ENCODE measurements at places on chromosomes 4 and X.

GRCh38 chrX:154308108-154308946 is 12.7 kb downstream of the TKTL1 start:
- no peak for DNase-seq

DNA sequence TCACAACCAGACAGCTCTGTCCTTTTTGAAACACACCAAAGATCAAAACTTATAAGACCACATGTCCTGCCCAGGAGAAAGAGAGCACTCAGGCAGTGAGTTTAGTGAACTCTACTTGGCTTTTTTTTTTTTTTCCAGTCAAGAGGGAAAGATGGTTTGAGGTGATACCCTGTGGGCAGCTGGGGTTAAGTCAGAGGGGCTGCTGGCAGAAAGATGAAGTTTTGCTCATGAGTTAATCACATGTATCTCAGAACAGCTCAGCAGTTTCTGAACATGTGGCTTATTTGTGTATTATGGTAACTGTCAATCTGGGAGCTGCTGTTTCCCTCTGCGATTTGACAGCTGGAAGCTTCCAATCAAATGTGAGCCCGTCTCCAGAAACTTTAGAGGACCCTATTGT is 56.4 kb upstream of the MAP3K15 start:
- DNase-seq, result no peak

- DNase-seq, result no peak
Measured at GRCh38 chr4:83241132-83241531, 43.5 kb downstream of the COQ2 start.

DNA sequence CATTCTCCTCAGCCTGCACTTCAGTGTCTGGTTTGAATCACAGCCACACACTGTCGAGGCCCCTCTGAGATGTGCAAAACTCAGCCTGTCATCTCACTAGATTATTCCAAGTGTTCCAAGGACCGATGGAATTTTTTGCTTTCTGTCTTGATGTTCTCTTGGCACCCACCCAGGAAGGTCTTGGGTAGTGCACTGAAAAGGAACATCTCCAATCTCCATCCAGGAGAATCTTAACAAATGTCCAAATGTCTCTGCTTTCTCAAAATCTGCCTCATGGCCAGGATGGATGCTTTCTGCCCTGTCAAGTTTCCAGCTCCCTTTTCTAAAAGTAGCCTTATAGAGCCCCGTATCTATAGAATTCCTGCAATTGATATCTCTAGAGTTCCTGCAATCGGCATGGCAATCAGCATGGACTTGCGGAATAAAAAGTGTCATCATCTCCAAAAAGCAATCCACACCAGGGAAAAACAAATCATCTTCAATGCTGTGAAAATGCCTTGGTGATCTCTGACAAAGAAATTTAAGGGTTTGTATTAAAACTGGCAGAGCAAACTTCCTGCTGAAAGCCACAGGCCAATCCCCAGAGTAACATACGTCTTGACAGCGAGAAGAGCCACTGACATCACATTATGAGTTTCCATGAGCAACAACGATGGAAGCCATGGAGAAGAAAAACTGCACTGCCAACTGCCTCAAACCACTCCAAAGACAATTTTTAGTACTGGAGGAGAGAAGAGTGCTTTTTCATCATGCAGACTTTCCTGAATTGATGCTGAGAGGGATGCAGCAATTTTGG is 215.3 kb upstream of the FAM9B start:
- DNase-seq, result no peak

GRCh38 chr4:164700471-164700870 is 53.5 kb upstream of the SMIM31 start:
- no peak for DNase-seq

- no peak for DNase-seq
Measured at GRCh38 chrX:66889418-66889817, 250.5 kb upstream of the EDA2R start.

GRCh38 chrX:13669246-13669737 is 16.4 kb downstream of the TCEANC start:
- DNase-seq, result no peak

- DNase-seq, result no peak
Measured at GRCh38 chr4:47827343-47828047, 10.4 kb downstream of the CORIN start.

- no peak for DNase-seq
Measured at GRCh38 chr4:148453833-148454232, 11.6 kb upstream of the NR3C2 start.

GRCh38 chr4:40482985-40483647 is 146.5 kb downstream of the RBM47 start:
- DNase-seq, result no peak

DNA sequence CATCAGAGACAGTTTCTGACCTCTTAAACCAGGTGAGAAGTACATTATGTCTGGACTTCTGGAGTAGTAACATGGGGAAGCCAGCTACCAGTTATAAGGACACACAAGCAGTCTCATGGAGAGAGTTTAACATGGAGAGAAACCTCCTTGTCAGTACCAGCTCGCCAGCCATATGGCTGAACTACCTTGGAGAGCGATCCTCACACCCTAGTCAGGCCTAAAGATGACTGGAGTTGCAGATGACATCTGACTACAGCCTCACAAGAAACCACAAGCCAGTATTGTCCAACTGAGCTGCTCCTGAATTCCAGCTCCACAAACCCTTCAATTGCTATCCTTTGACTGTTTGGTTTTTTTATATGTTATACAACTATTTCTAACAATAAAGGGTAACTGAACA is 49.8 kb downstream of the PDHA2 start:
- no peak for DNase-seq

DNA sequence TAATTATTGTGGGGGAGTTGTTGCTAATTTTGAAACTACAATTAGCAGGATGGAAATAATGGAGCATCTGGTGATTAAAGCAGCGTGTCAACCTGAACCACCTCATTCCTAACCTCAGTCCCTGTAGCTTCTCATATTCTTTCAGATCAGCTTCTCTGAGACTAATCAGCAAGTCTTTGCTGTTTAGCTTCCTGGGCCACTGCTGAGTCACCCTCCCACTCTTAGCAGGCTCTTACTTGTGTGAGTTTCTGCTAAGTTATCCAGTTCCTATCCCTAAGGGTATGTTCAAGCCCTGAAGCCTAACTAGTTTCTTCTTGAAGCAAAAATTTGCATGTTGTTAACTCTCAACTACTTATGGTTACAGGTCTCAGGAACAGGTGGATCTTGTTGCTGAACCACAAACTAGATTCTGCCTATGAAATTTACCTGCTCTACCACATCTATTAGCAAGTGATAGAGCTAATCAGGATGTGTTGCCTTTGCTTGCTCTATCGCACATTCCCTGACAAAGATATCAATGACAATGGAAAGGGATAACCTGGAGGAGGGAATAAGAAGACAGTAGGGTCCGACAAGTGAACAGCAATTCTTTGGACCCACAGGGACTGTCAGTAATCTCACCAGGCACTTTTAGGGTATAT is 134.2 kb downstream of the EIF4E start:
- no peak for DNase-seq

GRCh38 chr4:37825968-37826294 is 555 bp upstream of the PGM2 start:
- DNase-seq, result no peak

GRCh38 chr4:158912806-158913205 is 144.0 kb downstream of the FNIP2 start:
- no peak for DNase-seq

- DNase-seq, result no peak
Measured at GRCh38 chr4:37653601-37654000, 32.6 kb downstream of the RELL1 start.

Data from mesenteric fat pad (tissue), 1 donor.